ENCODE measurements at places on chromosomes 1 and 21.

DNA sequence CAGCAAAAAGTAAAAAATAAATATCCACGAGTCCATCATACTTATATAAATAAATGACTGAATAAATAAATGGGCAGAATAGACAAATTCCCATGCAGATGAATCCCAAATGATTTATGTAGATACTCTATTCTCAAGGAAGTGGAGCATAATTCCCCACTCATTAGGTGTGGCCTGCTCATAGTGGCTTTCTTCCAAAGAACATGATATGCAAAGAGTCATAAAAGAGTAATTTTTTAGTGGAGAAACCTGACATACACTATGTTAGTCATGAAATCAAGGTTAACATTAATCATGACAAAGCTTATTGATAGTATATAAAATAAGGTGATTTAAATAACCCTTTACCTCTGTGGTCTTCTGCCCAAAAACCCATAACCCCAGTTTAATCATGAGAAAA is 298.9 kb downstream of the DPYD start:
- DNase-seq: no peak

DNA sequence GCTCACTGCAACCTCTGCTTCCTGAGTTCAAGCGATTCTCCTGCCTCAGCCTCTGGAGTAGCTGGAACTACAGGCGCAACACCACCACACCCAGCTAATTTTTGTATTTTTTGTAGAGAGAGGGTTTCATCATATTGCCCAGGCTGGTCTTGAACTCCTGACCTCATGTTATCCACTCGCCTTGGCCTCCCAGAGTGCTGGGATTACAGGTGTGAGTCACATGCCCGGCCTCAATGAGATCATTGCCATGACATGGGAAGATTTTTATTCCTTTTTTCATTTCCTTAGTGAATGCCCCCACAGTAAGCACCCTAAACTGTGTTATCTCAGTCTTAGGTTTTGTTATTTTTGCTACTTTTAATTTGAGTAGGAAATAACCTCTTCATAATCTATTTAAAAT is 977.9 kb downstream of the BRINP3 start:
- DNase-seq: no peak

DNA sequence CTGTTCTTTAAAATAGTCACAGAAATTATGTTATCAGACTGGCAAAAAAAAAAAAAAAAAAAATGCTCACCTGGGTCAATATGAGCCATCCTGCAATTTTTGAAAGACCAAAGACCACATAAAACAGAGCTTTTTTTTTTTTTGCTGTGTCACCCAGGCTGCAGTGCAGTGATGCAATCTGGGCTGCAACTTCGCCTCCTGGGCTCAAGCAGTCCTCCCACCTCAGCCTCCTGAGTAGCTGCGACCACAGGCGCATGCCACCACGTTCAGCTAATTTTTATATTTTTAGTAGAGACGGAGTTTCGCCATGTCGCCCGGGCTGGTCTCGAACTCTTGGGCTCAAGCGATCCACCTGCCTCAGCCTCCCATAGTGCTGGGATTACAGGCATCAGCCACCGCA is 62.8 kb downstream of the RGS13 start:
- no peak for DNase-seq

- no peak for DNase-seq
Measured at GRCh38 chr1:205961991-205962820, 18.9 kb upstream of the SLC26A9 start.

DNA sequence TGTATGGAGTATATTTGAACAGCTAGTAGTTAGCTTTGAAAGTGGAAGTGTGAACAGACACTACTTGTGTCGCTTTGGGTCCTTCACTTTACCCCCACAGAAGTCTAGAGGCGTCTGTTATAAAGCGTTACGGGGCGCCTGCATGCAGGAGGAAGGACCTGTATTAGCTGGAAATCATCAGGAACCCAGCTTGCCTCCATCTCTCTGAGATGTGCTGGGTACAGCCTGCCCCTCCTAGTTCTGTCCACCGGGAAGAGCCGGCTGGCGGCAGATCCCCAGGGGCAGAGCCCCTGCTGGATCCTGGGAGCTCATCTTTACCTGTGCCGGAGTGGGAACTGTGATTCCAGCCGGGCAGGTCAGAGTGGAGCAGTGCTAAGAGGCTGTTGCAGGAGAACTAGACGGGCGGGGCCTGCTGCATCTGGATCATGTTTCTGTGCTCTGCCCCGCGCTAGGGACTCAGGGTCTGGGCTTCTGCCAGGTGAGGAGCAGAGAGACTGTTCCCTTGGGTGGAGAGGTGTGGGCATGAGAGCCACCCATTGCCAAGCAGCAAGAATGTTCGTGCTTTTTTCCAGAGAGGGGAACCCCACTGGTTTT is 22.3 kb upstream of the SPSB1 start:
- no peak for DNase-seq

All from stimulated activated CD4-positive, alpha-beta T cell treated with anti-CD3 and anti-CD28 coated beads, Interleukin-15, amount 100 ng/mL, for 1 hour (primary cell).